ENCODE measurements at places on chromosomes 4 and X.
A peak's percentile ranks its signal among the peaks of the same experiment; 100 is the strongest.

DNA sequence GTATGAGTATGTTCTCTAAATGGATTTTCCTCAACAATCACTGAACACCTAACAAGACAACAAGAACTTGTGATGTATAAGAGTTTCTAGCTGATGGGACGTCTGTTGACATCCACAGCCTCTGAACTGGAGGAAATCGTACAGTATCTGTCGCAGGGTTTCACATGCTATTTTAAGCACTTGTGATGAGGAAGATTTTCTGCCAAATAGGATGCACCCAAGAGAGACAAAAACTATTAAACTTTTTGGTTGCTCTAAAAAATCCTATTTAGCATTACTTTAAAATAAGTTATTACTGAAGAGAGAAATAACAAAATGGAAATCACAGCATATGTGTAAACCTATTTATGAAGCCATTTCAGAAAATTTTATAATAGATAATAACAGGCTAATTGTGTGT is 356.1 kb upstream of the SLC7A11 start:
- DNase-seq: no peak

DNA sequence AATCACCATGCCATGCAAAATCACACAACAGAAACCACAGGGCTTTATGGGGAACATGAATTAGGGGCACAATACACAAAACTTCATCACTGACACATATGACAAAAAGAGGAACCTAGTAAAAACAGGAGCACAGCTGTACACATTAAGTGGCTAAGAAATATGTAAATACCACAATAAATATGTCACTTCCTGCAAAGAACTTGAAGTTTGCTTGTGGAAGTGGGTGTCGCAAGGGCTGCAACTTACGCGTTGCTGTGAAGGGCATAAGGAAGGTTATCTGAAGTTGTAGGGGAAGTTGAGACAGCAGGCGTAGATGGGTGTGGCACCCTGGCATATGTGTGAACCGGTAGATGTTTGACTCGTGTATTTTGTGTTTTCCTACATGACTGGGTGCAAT is 42.4 kb downstream of the CLCN4 start:
- DNase-seq: peak; percentile 19

DNA sequence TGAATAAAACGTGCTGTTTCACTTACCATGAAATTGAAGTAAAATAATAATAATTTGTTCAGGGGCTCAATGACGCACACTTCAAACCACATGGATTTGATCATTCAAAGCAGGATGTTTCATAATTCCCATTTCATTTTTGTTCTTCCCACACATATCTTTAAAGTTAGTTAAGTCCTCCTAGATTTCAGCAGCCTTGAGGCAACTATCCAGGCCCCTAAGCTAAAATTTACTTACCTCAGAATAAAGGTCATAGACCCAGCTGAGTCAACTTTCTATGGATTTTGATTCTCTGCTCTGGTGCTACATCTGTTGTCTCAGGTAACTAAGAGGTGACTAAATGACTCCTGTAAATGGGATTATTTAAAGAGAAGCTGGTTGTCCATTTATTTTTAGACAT is 25.0 kb downstream of the GPR174 start:
- no peak for DNase-seq

DNA sequence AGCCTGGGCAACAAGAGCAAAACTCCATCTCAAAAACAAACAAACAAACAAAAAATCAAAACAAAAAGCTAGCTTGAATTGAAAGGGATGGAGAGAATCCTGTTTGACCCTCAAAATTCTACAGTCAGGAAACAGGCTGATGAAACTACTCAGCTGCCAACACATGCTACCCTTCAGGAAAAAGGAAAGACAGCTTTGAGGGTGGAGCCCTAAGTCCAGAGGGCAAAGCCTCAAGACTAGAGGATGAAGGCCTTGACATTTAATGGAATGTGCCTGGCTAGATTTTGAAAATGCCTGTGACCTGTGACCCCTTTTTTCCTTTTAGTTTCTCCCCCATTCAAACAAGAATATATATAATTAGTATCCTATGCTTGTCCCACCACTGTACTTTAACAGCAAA is 27.1 kb downstream of the MORC4 start:
- no peak for DNase-seq

DNA sequence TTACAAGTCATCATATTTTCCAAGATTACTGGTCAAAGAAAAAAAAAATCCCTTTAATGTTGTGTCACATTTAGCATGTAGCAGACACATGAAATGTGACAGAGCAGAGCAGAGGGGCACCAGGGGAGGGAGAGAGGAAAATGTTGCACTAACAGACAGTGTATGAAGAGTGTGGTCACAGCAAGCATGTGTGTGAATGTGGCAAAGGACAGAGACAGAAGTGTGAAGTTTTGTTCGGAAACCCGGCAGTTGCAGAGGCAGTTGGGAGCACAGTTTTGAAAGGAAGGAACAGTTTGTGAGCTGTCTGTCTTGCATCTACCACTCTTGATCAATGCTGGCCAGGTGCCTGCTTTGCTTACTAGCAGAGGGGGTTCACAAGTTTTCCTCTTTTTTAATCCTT is 83.9 kb upstream of the MAP3K15 start:
- DNase-seq: no peak

GRCh38 chr4:18404642-18405041 is 383.1 kb upstream of the LCORL start:
- no peak for DNase-seq

GRCh38 chrX:93538575-93538974 is 134.8 kb downstream of the NAP1L3 start:
- peak; percentile 8 for DNase-seq

DNA sequence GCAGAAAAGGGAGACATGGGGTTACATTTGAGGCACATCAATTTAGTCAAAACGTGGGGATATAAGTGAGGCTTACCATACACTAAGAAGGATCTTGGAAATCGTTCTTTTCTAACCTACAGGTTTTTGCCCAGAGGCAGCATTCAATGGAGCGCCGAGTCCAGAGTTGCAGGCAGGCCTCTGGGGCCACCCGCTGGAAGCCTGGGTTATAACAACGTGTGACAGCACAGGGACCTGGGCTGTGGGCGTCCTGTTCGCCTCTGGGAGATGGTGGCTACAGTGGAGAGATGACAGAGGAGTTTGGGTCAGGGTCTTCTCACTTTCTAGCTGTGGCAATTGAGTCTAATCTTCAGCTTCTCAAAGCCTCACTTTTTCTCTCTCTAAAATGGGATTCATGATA is 53.9 kb downstream of the ENPP6 start:
- peak; percentile 48 for DNase-seq

DNA sequence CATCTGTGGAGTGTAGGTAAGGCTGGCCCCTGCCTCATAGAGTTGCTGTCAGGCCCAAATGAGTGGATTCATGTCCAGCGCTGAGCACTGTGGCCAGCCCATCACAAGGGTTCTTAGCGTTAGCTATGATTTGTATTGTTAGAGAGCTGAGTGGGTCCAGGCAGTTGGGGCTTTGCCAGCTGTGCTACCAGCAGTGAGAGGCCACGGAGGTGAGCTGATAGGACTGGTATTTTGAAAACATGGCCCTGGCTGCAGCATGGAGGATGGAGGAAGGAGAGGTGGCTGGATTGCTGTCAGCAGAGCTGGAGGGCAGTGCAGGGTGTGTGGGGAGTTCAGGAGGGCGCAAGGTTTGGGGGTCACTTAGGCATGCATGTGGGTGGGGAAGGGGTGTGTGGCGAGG is 69.8 kb downstream of the PSAPL1 start:
- no peak for DNase-seq

DNA sequence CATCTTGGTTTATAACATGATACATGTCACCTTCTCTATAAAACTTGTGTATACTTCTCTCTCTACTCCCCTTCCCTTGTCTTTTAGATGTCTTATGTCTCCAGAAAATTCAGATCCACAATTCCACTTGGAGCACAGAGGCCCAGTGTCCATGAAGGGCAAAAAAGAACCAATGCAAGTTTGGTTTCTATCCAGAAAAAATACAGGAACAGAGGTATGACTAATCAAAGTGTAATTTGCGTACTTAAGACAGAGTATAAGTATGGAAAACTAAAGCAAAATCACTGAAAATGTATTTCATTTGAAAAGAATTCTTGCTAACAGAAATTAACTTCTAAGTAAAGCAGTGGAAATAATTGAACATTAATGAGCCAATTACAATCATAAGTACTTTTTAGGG is 46.2 kb downstream of the GUCY1B1 start:
- peak; percentile 26 for DNase-seq

DNA sequence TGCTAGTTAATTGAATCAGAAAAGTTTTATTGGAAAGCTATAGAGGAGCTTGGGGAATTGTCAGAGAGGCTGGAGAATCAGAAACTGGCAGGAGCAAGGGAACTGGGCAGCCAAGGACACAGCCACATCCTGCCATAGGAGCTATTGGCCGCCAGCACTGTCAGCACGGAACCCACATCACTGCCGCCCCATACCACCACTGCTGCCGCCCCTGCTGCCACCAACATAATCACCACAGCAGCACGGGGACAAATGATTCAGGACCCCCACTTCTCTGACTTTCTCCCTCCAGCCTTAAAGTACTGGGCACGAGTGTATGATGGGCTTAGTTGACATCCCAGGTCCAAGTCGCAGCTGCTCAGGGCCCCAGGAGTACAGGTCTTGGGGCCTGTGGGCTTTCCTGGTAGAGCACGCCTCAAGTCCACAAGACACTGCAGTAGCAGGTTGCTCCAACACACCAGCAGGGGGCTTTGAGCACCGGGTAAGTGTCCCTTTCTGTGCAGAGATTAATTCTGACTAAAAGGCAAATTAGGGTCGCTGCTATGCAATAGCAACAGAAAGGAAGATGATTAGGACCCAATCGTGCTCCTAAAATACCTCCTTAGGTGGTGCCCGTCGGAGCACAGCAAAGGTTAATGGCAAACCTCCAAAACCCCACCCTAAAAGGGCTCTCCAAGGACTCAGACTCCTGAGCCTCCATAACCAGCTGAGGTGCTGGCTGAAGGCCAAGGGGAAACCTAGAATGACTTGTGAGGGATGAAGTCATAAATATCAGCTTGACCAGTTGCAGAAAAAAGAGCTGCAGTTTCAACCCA is 6.9 kb downstream of the PJA1 start:
- DNase-seq: peak; percentile 72

GRCh38 chr4:109547394-109547793 is 12.7 kb upstream of the MCUB start:
- DNase-seq: no peak

- peak; percentile 51 for DNase-seq
Measured at GRCh38 chr4:111330786-111331185, 707.9 kb upstream of the PITX2 start.

- peak; percentile 40 for DNase-seq
Measured at GRCh38 chrX:20988118-20988517, 386.1 kb upstream of the CNKSR2 start.

GRCh38 chrX:125953814-125954213 is 212.3 kb downstream of the DCAF12L2 start:
- DNase-seq: no peak

DNA sequence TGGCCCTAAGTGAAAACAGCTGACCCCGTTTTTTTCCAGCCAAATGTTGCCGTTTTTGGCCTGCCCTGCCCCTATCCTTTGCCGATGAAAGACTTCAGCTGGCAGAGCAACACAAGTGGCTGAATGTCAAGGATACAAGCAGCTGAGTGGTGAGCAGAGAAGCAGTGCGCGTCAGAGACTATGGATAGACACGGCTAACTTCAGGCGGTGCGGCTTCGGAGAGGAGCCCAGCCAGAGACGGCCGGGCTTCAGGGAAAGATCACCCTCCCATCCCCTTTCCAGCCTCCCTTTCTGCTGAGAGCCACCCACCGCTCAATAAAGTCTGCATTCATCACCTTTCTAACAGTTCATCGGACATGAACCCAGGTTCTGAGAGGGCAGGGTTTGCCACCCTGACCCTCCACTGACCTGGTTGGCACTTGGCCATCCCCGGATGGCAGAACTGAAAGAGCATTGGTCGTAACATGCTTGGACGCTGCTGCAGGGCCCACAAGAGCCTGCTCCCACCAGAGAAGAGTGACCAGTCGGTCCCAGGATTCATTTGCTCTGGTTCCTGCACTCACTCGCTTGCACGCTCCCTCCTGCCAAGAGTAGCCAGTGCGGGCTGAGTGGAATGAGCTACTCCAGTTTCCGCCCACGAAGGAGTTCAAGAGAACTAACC is 125.8 kb downstream of the PPEF1 start:
- peak; percentile 62 for DNase-seq

DNA sequence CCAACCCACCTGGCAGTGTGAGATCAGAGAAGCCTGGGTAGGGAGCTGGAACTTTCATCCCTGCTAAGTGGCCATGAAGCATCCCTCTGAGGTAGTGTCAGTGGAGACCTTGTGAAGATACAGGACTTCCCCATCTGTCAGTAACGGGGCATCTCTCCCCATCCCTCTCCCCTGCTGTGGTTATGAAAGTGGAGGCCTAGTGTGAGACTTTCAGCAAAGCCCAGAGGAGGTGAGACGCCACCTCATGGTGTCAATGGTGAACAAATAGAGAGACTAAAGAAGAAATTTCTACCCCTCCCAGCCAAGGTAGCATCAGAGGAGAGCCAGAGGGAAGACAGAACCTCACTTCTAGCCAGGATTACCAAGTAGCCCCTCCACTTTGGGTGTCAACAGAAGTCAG is 150.2 kb downstream of the VEGFC start:
- DNase-seq: no peak
